ENCODE measurements at places on chromosomes 4 and X.

DNA sequence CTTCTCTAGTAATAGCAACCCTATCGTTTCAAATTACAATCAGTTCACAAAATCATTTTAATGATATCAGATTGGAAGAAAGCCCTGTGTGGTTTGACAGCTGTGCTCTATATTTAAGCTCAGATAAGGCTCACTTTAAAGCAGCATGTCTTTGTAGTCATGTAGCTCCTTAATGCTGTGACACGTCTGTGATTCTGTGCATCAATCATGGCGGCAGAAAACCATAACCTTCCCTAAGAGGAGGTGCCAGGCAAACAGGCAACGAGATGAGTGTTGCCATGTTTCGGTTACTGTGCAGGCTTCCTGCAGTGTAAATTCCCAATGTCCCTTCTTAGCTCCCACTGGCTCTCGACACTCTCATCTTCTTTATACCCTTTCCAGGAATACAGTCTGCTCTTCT is 212.7 kb downstream of the GRID2 start:
- no peak for DNase-seq

DNA sequence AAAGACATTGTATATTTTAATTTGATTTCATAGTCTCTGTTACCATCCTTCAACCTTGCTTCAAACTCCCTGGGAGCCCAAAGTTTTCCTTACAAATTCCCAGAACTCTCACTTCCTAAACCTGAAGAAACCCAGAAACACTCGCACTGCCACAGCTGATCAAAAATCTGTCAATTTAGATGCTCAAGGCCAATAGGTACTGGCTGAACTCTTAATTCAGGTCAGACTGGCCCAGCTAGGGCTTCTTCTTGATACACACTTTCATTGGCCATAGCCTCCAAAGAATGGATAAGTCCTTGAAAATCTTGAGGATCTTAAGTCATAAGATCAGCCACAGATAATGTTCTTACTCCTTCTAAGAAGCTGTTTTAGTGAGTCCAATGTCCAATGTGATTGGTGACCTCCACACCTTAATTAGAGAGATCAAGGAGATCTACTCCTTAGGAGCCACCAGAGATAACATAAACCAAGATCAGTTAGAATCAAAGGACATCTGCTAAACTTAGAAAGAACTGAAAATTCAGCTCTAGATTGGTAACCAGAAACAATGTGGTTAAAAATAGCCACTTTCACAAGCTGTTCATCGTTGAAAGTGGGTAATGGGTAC is 51.5 kb downstream of the ACSL4 start:
- no peak for DNase-seq

DNA sequence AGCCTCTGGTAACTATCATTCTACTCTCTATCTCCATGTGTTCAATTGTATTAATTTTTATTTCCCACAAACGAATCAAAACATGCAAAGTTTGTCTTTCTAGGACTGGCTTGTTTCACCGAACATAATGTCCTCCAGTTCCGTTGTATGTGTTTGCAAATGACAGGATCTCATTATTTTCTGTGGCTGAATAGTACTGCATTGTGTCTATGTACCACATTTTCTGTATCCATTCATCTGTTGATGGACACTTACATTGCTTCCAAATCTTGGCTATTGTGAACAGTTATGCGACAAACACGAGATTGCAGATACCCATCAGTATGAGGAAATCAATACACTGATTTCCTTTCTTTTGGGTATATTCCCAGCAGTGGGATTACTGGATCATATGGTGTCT is 8.4 kb upstream of the LDOC1 start:
- DNase-seq, result no peak

GRCh38 chr4:5814421-5814820 is 78.5 kb downstream of the CRMP1 start:
- DNase-seq, result no peak

DNA sequence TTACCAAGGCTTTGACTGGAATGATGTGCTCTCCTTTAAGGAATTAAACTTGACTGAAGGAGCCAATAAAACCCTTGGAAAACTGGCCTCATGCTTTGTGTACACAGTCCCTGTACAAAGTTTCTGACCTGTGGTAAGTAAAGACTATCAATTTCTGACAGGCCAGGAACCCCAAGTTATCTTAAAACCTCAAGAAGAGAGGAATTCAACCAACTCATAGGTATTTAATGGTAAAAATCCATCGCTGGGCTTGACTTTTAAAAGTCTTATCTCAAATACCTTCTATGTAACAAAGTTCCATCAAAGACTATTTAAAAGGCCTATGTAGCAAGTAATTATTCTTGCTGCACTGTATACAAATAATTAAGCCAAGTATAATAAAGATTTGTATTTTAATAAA is 103.7 kb upstream of the TENT5D start:
- no peak for DNase-seq

DNA sequence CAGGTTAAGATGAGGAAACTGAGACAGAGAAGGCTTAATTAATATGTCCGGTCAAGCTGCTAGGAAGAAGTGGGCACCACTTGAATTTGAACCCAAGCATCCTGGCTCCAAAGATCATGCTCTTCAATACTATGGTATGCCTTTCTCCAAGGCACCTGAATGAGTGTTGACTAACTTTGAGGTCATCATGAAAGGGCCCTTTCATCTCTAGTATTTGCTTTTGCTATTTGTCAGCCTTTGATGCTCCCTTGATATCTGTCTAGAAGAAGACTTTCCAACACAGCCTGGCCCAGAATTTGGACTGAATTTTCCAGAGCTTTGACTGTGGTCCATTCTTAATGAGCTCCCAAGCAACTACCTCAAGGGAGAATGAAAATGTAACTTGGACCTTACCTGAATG is 179.1 kb upstream of the DKK2 start:
- no peak for DNase-seq

DNA sequence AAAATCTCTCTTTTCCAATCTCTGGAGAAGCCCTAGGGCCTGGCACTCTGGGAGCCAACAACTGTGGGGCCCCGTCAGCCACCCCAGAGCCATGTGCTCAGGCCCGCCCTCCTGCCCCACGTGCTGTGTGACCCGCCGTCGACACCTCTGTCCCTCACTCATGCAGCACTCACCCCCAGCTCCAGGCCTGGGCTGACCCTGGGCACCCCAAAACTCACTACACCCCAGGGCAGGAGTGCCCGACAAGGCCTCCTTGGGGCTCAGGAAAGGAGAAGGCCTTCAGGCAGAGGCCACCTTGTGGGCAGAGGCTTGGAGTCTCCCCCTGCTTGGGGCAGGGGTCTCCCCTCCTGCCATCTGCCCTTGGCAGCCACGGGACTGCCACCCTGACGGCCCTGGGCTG is 5.7 kb downstream of the MYL5 start:
- no peak for DNase-seq

- DNase-seq, result no peak
Observed at GRCh38 chr4:87060957-87061356, 126.1 kb downstream of the AFF1 start.

GRCh38 chr4:6658209-6658595 is 17.7 kb downstream of the MRFAP1 start:
- DNase-seq, result no peak

GRCh38 chr4:7988437-7988836 is 48.8 kb upstream of the AFAP1 start:
- DNase-seq, result no peak

GRCh38 chrX:26845056-26845455 is 618.1 kb downstream of the PPP4R3C start:
- no peak for DNase-seq

- DNase-seq, result no peak
Observed at GRCh38 chr4:145182222-145182621, 1.8 kb upstream of the OTUD4 start.

DNA sequence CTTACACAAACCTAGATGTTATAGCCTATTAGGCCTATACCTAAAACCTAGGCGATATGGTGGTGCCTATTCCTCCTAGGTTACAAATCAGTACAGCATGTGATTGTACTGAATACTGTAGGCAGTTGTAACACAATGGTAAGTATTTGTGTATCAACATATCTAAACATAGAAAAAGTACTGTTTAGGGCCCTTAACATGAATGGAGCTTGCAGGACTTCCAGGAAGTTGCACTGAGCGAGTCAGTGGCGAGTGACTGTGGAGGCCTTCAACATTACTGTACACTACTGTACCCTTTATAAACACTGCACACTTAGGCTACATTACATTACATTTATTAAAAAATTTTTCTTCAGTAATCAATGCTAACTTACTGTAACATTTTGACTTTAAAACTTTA is 37.8 kb downstream of the WWC2 start:
- no peak for DNase-seq

DNA sequence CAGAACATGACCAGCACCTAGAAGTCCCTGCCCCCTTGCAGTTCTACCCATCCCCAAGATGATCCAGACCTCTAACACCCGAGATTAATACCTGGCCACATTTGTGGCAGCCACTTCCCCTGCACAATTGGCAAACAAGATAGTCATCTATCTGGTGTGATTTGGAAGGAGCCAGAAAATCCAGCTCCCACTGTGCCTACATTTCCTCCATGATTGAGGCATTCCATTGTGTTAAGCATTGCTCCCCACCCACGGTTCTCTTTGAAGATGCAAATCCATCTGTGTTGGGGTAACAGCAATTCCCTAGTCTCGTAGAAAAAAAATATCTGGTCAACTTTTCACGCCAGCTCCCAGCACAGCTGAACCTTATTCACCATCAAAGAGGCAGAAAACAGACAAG is 405.0 kb downstream of the BCOR start:
- no peak for DNase-seq

GRCh38 chrX:20284992-20285391 is 18.3 kb upstream of the RPS6KA3 start:
- no peak for DNase-seq

DNA sequence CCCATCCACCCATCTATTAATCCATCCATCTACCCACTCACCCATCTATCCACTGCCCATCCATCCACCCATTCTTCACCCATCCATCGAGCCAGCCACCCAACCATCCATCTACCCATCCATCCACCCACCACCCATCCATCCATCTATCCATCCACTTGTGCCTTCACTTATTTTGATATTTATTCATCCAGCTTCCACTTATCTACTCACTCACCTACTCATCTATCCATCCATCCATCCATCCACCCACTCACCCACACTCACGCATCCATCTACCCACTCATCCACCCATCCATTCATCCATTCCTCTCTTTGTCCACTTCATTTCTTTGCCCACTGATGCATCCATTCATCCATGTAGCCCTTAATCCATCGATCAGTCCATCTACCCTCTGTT is 72.9 kb upstream of the AFAP1 start:
- DNase-seq, result no peak

GRCh38 chr4:130632731-130633604 is 1537.0 kb downstream of the C4orf33 start:
- no peak for DNase-seq

DNA sequence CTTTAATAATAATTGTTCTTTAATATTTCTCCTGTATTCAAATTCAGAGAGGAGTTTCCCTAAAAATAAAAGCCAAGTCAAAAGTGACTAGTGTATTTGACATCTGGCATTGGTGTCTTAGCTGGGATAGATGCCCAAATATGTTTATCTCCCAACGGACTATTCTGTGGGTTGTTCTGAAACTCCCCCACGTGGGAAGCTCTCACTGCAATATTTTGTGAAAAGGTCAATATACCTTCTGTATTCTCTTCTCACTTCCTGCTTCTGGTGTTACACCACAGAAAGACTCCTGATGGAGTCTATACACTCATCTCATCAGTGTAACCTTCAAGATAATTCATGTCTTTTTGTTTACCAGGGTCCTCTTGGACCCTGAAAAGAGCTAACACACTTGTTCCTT is 2052.8 kb upstream of the TENM3 start:
- no peak for DNase-seq

DNA sequence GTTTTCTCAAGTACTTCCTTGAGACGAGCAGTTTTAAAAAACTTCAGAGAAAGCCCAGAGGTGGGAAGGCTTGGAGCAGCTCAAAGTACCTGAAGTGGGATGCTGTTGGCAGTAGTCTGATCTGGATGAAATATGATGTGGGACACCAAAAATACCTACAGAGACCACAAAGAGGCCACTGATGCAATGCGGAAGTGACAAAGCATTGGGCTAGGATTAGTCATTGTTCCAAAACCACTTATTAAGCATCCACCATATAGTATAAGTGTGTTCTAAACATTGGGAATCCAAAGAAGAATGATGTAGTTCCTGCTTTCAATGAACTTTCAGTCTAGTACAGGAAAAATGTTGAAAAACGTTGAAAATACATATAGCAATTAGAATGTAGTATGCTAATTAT is 386.1 kb upstream of the CNKSR2 start:
- DNase-seq, result no peak

DNA sequence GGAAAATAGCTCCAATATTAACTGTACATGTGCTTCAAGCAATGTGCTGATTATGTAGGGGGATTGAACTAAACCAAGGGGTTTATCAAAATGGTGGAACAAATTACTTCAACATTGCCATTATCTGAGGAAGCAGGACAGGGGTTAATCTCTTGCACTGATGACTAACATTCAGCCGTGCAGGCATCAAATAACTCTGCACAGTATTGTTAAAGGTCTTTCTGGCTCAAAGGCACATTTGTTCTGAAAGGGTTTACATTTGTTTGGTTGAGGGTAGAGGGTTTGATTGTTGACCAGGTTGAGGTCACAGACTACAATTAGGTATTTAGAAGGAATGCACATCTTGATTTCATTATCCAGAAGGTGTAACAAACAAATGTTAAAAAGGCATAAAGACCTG is 32.2 kb upstream of the CCSER1 start:
- no peak for DNase-seq

DNA sequence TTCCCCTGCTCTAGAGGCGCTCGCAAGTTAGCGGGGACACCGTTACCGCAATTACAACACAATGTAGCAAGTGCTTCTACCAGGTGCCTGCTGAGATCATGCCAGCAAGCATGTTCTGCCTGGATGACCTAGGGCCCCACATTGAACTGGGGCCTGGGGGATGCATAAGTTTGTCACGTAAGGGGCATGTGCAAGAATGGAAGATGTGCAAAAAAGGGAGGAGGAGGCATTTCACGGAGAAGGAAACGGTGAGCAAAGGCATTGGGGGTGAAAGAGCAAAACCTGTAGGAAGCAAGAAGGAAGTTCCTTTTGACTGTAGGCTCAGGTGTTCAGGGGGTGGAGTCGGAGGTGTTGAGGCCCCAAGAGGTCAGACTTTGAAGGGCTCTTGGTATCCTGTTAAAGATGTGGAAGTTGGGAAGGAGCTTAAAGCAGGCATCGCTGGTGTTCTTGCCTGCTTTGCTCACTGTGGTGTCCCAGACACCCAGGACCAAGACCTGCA is 602 bp upstream of the SCARB2 start:
- DNase-seq, result no peak

DNA sequence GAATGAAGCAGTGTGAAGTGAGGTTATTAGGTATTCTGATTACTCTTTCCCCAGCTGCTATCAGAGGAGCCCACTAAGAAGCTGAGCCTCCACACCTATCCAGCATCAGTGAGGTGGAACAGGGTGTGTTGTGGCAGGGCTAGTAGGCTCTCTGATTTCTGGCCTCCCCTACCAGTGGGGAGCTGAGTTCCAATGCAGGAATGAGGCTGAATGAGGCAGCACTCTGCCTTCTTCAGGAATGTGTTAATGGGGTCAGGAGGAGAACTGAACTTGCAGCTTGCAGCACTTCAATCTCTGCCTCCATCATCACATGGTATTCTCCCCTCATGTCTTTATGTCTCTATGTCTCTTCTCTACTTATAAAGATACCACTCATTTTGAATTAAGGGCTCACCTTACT is 26.9 kb downstream of the SOX3 start:
- no peak for DNase-seq

Measured in suprapubic skin (tissue), 4 donors.